Activated T-helper 2 cell treated with anti-CD3 and anti-CD28 coated beads, Interferon-gamma antibody, Interleukin-2, Interleukin-4, amounts not matched to agents 10 μg/mL and 5 μg/mL and 100 μg/mL, durations not matched to agents 14 hours and 24 hours and 36 hours (primary cell): ENCODE measurements at places on chromosomes 3 and 15. TPM values are rescaled to one million over a fixed set of nuclear protein-coding genes. Genes with fewer than 3 reads are reported as not detected.

DNA sequence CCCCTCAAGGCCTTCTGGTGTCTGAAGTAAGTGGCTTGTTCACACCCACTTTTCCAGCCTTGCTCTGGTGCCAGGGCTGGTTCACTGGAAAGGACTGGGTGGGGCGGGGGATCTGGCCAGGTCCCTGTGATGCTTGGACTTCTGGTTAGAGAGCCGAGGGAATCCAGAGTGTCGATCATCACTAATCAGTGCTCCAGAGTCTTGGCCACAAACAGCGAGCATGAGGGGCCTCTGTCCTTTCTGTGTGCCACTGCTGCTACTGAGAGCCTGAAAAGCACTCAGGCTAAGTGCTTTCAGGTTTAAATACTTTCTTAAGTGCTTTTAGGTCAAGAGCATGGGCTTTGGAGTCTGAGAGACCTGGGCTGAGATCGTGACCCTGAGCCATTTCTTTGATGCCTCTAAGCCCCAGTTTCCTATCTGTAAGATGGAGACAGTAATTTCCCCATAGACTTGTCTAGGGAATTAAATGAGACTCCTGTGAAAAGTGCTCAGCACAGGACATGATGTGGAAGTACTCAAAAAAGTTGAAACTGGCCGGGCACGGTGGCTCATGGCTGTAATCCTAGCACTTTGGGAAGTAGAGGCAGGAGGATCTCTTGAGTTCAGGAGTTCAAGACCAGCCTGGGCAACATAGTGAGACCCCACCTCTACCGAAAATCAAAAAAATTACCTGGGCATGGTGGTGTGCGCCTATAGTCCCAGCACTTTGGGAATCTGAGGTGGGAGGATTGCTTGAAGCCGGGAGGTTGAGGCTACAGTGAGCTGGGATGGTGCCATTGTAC is 53.8 kb upstream of the SEC22A start:
- peaks cover 2% of the 10 kb centered on the region for H3K4me1 ChIP-seq
- no peak for DNase-seq
- peaks cover 52% of the 10 kb centered on the region for H3K36me3 ChIP-seq
- H3K27me3 ChIP-seq: no peaks in the 10 kb centered on the region
- H3K27ac ChIP-seq: no peak overlapping the region

- no peak overlapping the region for H3K4me3 ChIP-seq
- no peak for DNase-seq
- no peaks in the 10 kb centered on the region for H3K27me3 ChIP-seq
- no peaks in the 10 kb centered on the region for H3K4me1 ChIP-seq
- no peak overlapping the region for H3K27ac ChIP-seq
Observed at GRCh38 chr3:77271711-77272110, 231.8 kb downstream of the ROBO2 start.

Gene AHSG
- not detected in 2 replicates for total RNA-seq

Gene CPN2
- not detected in 2 replicates for total RNA-seq

- H3K27me3 ChIP-seq: no peaks in the 10 kb centered on the region
- peak overlapping the region; percentile 84 for H3K27ac ChIP-seq
- H3K36me3 ChIP-seq: peaks cover 92% of the 10 kb centered on the region
Observed at GRCh38 chr15:89299896-89300295, 34.7 kb downstream of the POLG start.

DNA sequence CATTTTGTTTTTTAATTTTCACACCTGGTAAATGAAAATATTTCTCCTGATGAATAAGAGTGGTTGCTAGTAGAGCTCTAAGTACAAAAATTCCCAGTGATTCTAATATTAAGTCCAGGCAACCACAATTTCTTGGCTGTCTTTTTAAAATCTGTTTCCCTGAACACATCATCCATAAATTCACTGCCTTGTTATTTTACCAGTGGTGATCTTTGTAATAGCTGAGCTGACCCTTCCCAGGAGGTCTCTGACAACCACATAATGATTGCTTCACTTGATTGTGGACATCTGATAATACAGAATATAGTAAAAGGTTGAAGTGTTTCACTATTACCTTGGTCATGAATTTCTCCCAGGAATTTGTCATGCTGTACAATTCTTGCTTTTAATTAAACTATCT is 13.9 kb upstream of the TOP2B start:
- no peak overlapping the region for H3K4me3 ChIP-seq
- no peak for DNase-seq
- no peak overlapping the region for H3K27ac ChIP-seq
- peaks cover 13% of the 10 kb centered on the region for H3K27me3 ChIP-seq
- H3K36me3 ChIP-seq: no peaks in the 10 kb centered on the region

DNA sequence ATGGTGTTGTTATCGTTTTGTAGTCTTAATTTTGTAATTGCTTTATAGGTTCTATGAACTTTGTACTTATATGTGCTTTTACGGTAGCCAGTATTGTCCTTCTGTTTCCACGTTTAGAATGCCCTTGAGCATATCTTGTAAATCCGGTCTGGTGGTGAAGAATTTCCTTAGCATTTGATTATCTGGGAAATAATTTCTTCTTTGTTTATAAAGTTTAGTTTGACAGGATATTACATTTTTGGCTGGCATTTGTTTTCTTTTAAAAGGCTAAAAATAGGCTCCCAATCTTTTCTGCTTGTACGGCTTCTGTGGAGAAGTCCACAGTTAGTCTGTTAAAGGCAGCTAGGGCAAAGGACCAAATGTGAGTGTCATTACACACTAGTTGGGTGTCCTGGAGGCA is 36.7 kb downstream of the SPESP1 start:
- H3K4me3 ChIP-seq: no peak overlapping the region
- no peak for DNase-seq
- H3K27me3 ChIP-seq: peaks cover 8% of the 10 kb centered on the region
- no peaks in the 10 kb centered on the region for H3K36me3 ChIP-seq

Gene NEK10
- total RNA-seq: 0.80 and 0.84 TPM in 2 replicates

Gene IL1RAP
- 34.5 and 38.6 TPM in 2 replicates for total RNA-seq

DNA sequence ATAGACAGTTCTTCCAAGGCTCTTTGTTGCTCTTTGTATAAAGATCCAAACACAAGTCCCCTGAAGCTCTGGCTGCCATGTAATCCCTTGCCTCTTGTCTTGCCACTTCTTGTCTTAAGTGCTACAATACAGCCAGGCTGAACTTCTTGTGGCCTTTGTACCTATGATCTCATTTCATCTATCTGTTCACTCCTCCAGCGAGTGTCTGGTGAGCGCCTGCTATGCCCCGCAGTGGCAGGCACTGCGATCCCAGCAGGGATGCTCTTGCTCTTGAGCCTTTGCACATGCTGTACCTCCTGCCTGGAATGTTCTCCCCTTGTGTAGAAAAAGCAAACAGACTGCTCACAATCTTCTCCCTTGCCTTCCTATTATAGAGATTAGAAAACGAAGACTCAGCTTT is 81.9 kb upstream of the ADPGK start:
- peaks cover 4% of the 10 kb centered on the region for H3K27me3 ChIP-seq
- no peaks in the 10 kb centered on the region for H3K36me3 ChIP-seq
- no peak overlapping the region for H3K27ac ChIP-seq
- DNase-seq: no peak
- no peaks in the 10 kb centered on the region for H3K4me1 ChIP-seq
- no peak overlapping the region for H3K4me3 ChIP-seq

Gene CGNL1
- not detected in 2 replicates for total RNA-seq

Gene EEF1AKMT4
- total RNA-seq: 9.5 and 10.6 TPM in 2 replicates

DNA sequence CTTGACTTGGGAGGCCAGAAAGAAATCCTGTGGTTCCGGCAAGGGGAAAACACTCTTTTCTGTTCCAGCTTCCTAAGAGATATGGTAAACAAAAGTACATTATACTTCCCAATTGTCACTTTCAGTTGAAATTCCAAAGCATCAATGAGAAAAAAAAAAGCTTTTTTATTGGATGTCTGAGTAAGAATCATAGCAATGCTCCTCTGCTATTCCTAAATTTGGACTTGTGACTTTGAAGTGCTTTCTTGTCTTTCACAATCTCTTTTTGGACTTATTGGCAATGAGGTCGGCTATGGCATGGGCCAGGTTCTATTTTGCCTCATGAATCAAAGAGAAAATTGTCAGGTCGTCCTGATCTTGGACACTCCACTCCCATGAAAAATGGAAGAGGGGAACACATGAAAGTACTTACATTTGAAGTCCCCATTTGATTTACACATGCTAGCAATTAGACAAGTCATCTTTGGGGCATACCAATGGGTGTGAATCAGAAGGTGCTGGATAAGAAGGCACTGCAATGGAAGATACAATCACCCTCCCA is 170.5 kb downstream of the GREM1 start:
- no peak for DNase-seq
- H3K27ac ChIP-seq: no peak overlapping the region

GRCh38 chr15:70633991-70634390 is 129.4 kb downstream of the UACA start:
- no peaks in the 10 kb centered on the region for H3K36me3 ChIP-seq
- H3K4me1 ChIP-seq: peaks cover 6% of the 10 kb centered on the region
- H3K4me3 ChIP-seq: no peak overlapping the region
- no peak overlapping the region for H3K27ac ChIP-seq

DNA sequence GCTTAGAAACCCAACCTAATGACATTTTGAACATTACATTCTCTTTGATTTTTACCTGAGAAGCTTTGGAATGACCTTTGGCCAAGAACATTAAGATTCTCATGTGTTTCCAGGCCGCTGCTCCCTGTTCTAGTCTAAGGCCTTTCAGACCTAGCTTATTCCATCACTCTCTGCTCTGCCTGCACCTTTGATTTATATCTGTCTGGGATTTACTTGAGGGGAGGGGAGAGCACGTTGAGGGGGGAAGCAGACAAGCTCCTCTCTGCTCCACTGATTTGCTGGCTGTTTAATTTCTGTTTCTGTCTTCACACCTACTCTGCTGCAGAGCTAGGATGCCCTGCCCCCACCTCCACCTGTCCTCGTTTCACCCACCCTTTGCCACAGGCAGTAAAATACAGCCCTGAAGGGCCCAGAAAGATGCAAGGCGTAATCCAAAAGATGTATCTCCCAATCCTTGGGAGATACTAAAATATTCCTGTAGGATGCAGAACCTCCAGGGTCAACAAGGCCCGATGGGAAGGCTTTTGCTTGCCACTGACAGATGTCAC is 429.8 kb downstream of the EPHB1 start:
- no peak overlapping the region for H3K27ac ChIP-seq
- H3K4me3 ChIP-seq: no peak overlapping the region
- H3K36me3 ChIP-seq: no peaks in the 10 kb centered on the region
- no peaks in the 10 kb centered on the region for H3K4me1 ChIP-seq

DNA sequence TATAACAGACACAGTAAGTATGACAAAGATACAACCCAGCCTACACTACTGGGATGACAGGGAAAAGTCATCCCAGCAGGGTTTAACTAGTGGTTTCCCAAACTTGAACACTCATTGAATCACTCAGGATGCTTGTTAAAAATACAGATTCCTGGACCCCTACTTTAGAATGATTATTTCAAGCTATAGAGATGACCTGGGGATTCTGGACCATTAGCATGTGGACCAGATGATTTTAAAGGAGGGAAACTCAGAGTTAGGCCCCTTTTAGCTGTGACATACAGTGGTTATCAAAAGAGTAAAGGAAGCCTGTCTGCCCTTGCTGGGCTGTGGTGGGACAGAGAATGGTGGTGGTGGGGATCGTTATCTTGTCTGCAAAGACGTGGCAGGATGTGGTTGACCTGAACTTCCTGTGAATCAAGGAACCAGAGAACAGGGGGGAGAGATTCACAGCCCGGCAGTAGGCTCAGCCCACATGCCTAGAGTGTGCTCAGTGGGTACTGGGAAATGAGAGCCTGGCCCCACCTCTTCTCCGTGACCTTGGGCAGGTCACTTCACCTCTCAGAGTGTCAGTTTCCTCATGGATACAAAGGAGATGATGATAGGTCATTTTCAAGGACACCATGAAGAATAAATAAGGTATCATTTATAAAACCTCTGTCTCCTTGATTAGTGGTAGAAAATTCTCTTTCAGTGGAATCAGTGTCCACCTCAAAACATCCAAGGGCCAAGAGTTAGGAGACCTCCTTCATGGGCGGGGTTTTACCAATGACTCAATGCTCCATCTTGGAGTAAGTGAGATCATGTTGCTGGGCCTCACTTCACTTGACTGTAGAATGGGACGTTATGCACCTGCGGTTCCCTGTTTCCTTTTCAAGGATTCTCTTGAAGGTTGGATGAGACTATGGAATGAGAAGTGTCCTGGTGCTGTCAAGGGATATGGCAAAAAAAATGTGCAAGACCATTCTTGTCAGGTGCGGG is 306.5 kb downstream of the RPLP1 start:
- peaks cover 80% of the 10 kb centered on the region for H3K4me1 ChIP-seq
- peaks cover 21% of the 10 kb centered on the region for H3K36me3 ChIP-seq
- DNase-seq: peak; percentile 90
- H3K27ac ChIP-seq: peak overlapping the region; percentile 92
- H3K4me3 ChIP-seq: no peak overlapping the region

- peak overlapping the region; percentile 67 for H3K27ac ChIP-seq
- peaks cover 4% of the 10 kb centered on the region for H3K27me3 ChIP-seq
- H3K36me3 ChIP-seq: peaks cover 6% of the 10 kb centered on the region
- H3K4me1 ChIP-seq: peaks cover 47% of the 10 kb centered on the region
Observed at GRCh38 chr15:51736751-51737521, 519 bp downstream of the LYSMD2 start.

Gene ALPK3
- total RNA-seq: 0.34 TPM in 2 replicates

GRCh38 chr3:179956416-179956830 is 80.3 kb downstream of the PEX5L start:
- peaks cover 17% of the 10 kb centered on the region for H3K36me3 ChIP-seq
- DNase-seq: peak; percentile 59
- H3K4me1 ChIP-seq: peaks cover 49% of the 10 kb centered on the region

- H3K4me1 ChIP-seq: peaks cover 4% of the 10 kb centered on the region
- no peak for DNase-seq
- no peaks in the 10 kb centered on the region for H3K36me3 ChIP-seq
- peaks cover 17% of the 10 kb centered on the region for H3K27me3 ChIP-seq
Observed at GRCh38 chr3:43489930-43490329, 131.9 kb downstream of the ANO10 start.

- H3K27me3 ChIP-seq: peaks cover 13% of the 10 kb centered on the region
- H3K4me3 ChIP-seq: no peak overlapping the region
- no peak for DNase-seq
- no peak overlapping the region for H3K27ac ChIP-seq
Observed at GRCh38 chr15:81189583-81190283, 6.9 kb upstream of the IL16 start.

Gene PROS1
- total RNA-seq: 1.7 and 2.3 TPM in 2 replicates

Gene B3GALNT1
- 0.32 and 0.53 TPM in 2 replicates for total RNA-seq

- H3K27ac ChIP-seq: no peak overlapping the region
- peaks cover 36% of the 10 kb centered on the region for H3K36me3 ChIP-seq
- H3K4me3 ChIP-seq: no peak overlapping the region
- no peaks in the 10 kb centered on the region for H3K4me1 ChIP-seq
- no peaks in the 10 kb centered on the region for H3K27me3 ChIP-seq
Observed at GRCh38 chr15:40293905-40294895, 11.3 kb upstream of the ANKRD63 start.

GRCh38 chr3:69005071-69005790 is 8.3 kb downstream of the EOGT start:
- peaks cover 32% of the 10 kb centered on the region for H3K36me3 ChIP-seq
- DNase-seq: no peak
- H3K27me3 ChIP-seq: no peaks in the 10 kb centered on the region
- no peak overlapping the region for H3K4me3 ChIP-seq
- peaks cover 1% of the 10 kb centered on the region for H3K4me1 ChIP-seq
- no peak overlapping the region for H3K27ac ChIP-seq

DNA sequence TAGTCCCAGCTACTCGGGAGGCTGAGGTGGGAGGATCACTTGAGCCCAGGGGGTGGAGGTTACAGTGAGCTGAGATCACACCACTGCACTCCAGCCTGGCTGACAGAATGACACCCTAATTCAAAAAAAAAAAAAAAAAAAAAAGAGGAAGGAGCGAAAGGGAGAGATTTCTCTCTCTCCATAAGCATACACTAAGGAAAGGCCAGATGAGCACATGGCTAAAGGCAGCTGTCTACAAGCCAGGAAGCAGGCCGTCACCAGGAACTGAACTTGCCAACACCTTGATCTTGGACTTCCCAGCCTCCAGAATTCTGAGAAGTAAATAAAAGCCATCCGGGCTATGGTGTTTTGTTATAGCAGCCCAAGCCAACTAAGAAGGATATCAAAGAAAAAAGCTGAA is 7.5 kb downstream of the SRGAP3 start:
- peaks cover 7% of the 10 kb centered on the region for H3K27me3 ChIP-seq
- DNase-seq: no peak
- no peaks in the 10 kb centered on the region for H3K36me3 ChIP-seq
- no peak overlapping the region for H3K4me3 ChIP-seq
- peaks cover 7% of the 10 kb centered on the region for H3K4me1 ChIP-seq
